WERI-Rb-1 (cell line): ENCODE measurements at places on chromosomes 1 and 21.

GRCh38 chr1:6512245-6512907, 20.9 kb upstream of the PLEKHG5 start:
- peak; percentile 34 for DNase-seq

DNA sequence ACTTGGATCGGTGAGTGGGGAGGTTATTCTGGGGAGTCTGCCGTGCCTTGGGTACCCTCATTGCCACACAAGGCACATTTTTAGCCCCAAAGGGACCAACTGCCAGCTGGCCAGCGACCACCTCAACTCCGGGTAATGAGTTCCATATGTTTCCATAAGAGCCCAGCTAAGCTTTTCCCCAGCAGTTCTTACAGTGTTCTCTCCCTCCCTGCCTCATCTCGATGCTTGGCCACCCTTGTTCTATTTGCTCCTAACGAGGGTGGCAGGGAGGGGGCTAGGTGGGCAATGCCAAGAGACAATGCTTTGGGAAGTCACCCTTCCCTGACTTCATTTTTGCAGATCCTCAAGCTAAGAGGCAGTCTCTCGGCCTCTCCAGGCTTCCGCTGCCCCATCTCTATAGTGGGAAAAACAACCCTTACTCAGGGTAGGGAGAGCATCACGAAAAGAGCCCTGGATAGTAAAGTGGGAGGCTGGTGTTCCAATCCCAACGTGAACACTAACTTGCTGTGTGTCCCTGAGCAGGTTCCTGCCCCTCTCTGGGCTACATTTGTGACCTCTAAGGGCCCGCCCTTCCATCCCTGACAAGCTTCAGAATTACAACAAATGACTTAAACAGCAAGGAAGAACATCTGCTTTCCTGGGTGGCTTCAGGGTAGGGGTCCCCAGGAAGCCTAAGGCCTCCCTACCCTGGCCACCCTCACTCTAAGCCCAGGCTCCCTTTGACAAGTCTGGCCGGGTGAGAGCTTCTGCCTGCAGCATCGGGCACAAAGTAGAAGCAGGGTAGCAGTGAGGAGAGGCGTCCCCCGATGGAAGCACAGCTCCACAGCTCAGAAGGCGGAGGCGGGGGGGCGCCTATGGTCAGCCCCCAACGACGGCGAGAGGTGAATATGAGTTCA, 5.8 kb downstream of the ID3 start:
- peak; percentile 78 for DNase-seq

DNA sequence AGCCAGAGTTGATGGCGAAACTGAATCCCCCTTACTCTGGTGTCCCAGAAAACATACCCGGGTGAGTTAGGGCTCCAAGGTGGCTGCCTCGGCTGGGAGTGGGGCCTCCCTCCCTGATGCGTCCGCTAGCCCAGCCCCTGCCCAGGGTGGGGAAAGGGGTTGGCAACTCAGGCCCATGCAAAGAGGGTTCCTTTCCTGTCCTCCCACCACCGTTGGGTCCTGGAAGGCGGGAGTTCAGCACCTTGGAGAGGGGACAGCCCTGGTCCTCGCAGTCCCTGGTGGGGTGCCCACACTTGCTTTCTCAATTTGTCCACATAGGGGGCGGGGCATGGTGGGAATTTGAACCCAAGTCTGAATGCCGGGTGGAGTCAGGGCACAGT, 6.1 kb downstream of the SRM start:
- DNase-seq: no peak

DNA sequence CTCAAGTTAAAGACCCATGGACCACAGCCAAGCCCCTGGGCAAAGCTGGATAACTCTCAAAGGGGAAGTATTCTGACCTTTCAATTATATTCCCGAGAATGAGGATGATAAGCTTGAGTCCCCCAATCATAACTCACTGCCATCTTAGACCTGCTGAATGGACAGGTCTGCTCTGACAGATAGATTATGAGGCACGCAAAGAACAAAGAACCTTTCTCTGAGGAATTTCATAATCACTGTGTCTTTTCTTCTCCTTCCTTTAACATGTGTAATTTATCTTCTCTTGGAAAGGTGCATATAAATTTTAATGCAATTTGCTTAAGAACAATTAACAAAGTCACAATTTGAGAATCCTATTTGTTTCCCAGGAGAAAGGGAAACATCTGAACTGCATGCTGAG, 22.0 kb downstream of the PIGM start:
- DNase-seq: no peak

DNA sequence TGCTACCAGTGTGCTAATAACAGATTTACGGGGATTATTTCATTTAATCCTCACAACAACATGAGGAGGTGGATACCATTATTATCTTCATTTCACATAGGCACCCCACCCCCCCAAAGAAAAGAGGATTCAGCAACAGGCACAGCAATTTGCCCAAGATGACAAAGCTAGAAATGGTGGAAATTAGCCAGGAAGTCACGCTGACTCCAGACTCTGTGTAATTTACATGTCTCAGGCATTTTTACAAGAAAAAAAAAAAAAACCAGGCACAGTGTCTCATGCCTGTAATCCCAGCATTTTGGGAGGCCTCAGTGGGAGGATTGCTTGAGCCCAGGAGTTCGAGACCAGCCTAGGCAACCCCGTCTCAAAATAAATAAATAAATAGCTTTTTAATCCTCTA, 37.5 kb upstream of the PRDM2 start:
- no peak for DNase-seq

- DNase-seq: no peak
Measured at GRCh38 chr1:59141267-59141863, 155.5 kb upstream of the FGGY start.

- DNase-seq: no peak
Measured at GRCh38 chr1:57129865-57130264, 164.1 kb upstream of the C8B start.

GRCh38 chr1:5667513-5668325, 324.5 kb downstream of the NPHP4 start:
- DNase-seq: no peak

DNA sequence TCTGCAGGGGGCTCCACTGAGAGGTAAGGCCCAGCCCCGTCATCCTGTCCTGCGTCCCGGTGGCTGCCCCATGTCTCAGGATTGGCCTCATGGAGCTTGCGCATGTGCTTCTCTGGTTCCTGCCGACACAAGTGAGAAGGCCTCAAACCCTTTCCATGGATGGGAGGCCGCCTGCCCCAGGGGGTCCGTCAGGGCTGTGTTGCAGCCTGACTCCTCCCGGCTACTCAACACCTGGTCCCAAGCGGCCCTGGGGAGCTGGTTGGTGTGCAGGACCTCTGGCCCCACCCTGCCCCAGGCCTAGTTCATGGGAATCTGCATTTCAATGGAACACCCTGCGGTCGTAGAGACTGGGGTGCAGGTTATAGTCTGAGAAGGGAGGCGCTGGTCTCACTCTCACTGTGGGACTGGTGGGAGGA, 21.1 kb upstream of the PDE9A start:
- DNase-seq: no peak

DNA sequence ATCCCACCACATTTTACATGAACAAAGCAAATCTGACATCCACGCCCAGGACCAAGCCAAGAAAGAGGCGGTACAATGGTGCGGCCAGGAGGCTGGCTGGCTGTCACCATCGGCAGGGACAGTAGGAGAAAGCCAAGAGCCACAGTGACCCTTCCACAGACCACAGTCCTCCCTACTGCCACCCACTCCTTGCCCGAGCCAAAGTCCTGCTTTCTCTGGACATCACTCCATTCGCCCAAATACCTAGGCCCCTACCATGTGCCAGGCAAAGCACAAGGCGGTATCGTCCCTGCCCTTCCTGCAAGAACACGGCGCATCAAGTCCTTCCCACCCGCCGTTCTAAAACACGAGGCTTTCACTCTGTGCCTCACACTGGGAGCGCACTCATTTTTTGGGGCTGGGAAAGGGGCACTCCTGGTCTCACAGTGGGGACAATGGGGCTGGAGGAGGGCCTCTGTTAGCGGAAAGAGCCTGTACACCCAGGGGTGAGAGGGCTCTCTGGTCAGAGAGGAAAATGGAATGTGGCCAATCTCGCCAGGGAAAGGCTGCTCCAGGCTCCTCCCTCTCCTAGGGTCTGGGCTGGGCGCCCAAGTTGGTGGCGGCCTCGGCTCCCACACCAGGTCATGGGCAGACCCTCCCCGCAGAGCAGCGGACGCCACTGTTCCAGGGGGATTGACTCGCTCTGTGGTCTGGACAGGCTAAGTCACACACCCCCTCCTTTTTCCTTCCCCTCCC, 26.5 kb downstream of the SSBP3 start:
- no peak for DNase-seq

- no peak for DNase-seq
Measured at GRCh38 chr1:82260666-82261065, 459.9 kb downstream of the ADGRL2 start.

- no peak for DNase-seq
Measured at GRCh38 chr1:84862810-84863251, 30.2 kb downstream of the LPAR3 start.

GRCh38 chr1:35929730-35930592, 944 bp upstream of the AGO3 start:
- DNase-seq: peak; percentile 18

DNA sequence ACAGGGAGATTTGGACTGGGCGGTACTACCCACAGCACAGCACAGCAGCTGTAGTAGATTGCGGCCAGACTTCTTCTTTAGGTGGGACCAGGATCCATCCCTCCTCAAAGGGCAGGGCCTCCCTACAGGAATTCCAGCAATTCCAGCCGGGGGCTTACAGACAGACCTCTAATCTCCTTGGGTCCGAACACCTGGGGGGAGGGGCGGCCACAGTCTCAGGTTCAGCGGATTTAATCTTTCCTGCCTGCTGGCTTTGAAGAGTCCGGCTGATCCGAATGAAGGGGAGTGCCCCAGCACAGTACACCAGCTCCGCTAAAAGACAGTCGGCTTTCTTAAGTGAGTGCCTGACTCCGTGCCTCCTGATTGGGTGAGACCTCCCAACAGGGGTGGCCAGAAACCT, 1708.5 kb downstream of the BRINP3 start:
- peak; percentile 78 for DNase-seq

DNA sequence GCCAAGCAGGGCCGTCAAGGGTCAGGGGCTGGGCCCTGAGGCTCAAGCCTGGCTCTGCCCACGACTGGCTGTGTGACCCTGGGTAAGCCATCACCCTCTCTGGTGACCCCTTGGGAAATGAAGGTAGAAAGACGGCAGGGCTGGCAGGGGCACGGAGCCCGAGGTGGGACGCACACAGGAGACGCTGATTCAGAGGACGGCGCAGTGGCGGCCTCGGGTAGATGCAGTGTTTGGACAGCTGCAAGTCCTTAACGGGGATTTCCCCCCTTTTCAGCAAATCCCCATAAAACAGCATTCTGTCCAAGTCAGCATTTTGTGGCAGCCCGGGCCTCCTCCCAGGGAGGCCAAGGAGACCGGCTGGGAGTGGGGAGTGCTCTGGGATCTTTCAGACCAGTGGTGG, 16.7 kb downstream of the COL8A2 start:
- no peak for DNase-seq

DNA sequence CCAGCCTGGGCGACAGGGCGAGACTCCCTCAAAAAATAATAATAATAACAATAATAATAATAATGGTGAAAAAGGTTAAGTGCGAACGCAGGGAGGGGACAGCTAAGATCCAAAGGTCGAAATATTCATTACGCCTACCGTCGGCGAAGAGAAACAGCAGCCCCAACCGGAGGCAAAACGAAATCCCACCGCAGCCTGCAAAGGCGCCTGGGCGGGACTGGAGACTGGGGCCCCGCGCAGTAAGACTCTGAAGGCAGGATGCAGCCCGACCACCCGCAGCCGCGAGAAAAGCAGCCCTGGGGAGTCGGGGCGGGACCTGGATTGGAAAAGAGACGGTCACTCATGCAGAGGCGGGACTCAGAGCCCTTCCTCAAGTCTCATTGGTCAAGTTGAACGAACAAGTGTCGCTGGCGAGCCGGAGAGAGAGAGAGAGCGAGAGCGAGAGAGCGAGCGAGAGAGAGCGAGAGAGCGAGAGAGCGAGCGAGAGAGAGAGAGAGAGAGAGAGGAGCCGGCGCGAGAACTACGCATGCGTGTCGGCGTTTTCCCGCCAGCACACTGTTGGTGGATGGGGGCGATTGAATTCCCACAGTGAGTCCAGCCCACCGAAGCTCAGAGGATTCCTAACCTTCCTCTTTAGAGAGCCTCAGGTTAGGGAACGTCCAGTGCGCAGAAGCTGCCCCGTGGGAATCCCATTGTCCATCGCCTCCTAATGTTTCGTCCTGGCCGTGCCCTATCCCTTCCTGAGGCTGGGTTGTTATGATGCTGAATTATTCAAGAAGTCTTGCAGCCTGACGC, 10.7 kb downstream of the ENTREP3 start:
- DNase-seq: peak; percentile 100

DNA sequence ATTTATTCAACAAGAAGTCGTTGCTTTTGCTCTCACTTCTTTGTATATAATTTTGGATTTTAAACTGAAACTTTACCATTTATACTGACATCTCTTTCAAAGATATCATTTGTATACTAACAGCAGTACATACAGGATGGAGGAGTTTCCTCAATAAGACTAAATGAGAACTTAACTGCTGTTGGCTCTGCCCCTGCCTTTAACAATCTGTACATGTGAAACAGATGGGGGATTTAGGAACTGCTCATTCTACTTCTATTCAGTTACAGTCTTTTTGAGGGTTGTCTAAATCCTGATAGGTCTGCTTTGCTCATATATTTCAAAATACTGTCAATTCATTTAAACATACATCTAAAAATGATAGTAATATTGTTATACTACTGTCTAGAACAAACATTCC, 663.2 kb downstream of the ADGRL2 start:
- peak; percentile 23 for DNase-seq

- DNase-seq: peak; percentile 94
Measured at GRCh38 chr1:9110669-9111356, 18.1 kb downstream of the GPR157 start.

DNA sequence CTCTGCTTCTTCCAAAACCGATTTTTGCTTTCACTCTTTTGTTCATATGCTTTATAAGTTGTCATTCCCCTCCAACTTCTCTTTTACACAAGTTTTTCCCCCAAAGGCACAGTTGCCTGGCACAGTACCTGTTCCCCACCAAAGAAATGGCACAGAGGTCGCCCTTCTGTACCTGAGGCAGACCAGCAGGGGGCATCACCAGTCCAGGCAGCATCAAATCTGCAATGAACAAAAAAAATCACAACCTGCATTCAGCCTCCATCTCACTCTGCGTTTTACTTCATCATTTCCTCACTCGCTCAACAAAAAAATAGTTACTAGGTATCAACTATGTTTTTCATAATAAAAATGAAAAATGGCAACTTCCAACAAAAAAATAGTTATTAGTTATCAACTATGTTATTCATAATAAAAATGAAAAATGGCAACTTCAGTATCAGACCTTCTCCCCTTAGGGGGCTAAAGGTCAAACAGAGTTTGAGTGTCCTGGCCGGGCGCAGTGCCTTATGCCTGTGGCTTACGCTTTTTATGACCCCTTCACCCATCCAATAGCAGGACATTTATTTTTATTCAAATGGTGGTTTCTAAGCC, 4.1 kb downstream of the EIF2D start:
- peak; percentile 80 for DNase-seq

GRCh38 chr1:240765732-240766363, 153.9 kb upstream of the GREM2 start:
- DNase-seq: no peak

GRCh38 chr1:193417403-193417802, 231.0 kb upstream of the B3GALT2 start:
- no peak for DNase-seq

GRCh38 chr1:114090738-114091505, 62.7 kb downstream of the SYT6 start:
- DNase-seq: no peak

- no peak for DNase-seq
Measured at GRCh38 chr1:3369446-3370076, 84.9 kb upstream of the ARHGEF16 start.

- peak; percentile 9 for DNase-seq
Measured at GRCh38 chr21:46060596-46061061, 37.3 kb upstream of the COL6A2 start.
